Activated CD8-positive, alpha-beta memory T cell treated with anti-CD3 and anti-CD28 coated beads for 1 hour (primary cell): ENCODE measurements at places on chromosomes 3 and 15.

GRCh38 chr15:99386391-99386790 is 135.1 kb downstream of the LRRC28 start:
- no peak for DNase-seq

DNA sequence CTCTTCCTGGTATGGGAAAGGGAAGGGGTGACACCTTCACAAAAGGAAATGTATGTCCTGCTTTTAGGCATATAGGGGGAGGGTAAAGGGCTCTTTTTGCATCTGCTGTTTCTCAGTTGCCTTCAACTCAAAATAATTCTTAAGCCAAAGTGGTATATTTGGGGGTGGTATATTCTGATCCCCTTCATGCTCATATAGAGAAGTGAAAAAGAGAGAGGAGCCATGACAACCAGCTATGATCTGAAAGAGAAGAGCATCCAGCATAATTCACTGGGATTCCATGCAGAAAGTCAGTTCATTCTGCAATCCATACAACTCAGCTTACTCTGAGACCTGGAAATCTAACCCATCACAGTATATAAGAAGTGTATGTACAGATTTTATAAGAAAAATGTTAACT is 22.3 kb downstream of the DENND6A start:
- no peak for DNase-seq

DNA sequence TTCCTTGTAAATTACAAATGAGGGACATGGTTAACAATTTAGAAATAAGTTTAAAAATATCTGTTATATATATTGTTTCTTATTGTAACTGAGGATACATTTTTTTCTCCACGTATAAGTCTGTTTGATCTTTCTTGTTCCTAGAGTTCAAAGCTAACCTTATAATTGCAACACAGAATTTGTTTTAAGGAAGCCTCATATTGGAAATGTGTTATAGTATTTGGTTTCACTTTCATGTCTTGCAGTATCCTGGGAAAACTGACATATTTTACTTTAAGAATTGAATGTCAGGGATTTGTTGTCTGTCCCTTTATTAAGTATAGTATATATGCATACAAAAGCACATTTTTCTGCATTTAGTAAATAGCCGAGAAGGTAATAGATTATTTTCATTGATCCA is 23.5 kb upstream of the NIT2 start:
- no peak for DNase-seq

DNA sequence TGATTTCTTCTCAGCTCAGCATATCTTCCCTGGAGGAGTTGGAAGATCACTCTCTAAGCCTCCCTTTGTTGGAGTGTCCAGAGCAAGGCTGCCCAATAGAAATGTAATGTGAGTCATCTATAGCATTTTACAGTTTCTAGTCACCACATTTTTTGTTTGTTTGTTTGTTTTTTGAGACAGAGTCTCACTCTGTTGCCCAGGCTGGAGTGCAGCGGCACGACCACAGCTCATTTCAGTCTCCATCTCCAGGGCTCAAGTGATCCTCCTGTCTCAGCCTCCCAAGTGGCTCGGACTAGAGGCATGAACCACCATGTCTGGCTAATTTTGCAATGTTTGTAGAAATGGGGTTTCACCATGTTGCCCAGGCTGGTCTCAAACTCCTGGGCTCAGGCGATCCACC is 21.3 kb downstream of the KLHL6 start:
- no peak for DNase-seq

- DNase-seq = no peak
Observed at GRCh38 chr3:147392625-147392946, 13.8 kb downstream of the ZIC4 start.

DNA sequence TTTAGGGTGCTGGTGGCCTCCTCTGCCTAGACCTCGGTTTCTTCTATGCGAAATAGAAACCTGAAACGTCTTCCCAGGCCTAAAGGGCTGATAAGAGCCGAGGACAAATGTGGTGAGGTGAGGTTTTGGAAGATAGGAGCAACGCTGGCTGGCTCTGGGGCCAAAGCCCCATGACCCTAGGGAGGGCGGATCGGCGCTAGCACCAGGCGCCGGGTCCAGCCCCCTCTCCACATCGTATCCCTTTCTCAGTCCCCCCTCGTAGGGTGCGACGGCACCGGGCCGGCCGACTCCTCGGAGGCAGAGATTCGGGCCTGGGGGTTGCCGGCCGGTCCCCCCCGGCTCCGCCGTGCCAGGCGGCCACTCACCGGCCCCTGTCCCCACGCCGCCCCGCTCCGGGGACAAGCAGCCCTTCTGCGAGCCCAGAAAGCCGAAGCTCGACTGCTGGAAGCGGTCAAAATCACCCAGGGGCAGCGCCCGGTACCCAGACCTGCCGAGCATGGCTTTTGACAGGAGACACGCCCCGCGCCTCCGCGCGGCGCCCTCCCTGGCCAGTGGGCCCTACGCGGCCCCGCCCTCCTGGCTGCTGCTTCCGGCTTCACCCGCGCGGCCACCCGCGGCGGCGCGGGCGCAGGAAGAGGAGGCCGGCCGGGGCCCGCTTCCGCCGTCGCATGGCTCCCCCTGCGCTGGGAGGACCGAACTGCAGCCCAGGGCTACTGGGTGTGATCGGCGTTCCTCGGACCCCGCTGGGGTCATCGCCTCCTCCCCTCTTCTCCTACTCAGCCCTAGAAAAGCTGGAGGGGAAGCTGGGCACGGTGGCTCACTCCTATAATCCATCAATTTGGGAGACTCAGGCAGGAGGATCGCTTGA is at the start of gene STOML1:
STOML1 (minus strand) TSS at position 570 of the 868 bp plus-strand sequence; CDS start at position 498, 72 bp downstream.
- DNase-seq = peak; percentile 67

DNA sequence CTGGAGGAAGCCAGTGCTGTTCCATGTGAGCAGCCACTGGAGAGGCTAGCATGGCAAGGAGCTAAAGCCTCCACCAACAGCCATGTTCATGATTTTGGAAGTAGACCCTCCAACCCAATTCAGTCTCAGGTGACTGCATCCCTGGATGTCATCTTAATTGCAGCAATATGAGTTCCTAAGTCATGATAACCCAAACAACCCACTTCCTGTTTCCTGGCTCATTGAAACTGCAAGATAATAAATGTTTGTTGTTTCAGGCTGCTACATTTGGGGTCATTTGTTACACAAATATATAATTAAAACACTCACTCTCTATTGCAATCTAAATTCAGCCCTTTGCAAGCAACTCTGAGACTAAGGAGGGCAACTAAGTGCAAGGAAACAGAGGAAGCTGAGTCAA is 62.4 kb upstream of the SLC24A5 start:
- DNase-seq = no peak

DNA sequence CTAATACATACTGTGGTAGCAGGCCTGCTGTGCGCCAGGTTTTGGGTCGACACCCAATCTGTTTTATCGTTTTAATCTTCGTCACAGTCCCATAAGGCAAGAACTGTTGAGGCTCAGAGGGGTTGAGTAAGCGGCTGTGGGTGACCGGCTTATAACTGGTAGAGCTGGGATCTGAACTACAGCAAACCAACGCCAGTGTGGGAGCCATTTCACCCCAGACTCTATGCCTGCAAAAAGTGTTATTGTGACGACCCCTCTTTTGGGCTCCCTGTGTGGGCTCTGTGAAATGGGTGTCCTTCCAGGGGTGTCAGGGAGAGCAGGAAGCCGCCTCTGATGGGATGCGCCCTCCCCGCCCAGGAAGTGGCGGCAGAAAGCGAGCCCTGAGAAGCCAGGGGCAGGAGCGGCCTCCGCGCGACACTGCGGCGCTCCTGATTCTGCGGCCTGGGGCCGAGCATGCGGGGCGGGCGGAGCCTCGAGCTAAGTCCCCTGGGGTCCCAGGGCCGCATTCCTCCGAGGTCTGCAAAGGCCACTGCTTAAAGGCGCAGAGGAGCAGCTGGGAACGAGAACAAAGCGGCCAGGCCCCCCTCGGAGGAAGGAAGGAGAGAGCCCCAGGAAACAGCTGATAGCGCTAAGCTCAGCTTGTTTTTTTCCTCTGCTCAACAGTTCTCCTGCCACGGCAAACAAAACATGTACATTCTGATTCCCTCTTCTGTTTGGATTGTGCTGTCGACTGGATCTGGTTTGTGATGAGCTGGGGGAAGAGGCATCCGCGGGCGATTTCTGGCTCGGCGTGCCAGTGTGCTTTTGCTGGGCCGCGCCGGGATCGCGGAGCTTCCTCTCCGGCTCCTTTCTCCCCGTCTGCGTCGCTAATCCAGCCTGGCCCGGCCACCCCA is 33.9 kb downstream of the GRK7 start:
- peak; percentile 13 for DNase-seq

DNA sequence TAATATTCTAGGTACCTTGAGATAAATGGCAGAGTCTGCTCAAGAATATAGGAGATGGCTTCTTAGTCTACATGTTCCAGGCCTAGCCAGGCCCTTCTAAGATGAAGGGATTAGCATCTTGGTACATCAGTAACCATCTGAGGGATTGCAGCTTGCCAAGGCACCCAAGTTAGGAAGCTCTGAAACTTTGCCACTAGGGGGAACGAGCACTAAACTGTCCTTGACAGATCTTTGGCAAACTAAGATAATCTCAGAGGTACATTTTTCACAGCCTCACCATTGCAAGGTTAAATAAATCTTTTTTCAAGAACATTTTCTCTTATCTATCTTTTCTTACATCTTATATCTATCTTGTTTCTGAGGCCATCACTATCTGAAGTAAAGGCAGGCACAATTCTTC is 351.2 kb downstream of the RAP2B start:
- no peak for DNase-seq

DNA sequence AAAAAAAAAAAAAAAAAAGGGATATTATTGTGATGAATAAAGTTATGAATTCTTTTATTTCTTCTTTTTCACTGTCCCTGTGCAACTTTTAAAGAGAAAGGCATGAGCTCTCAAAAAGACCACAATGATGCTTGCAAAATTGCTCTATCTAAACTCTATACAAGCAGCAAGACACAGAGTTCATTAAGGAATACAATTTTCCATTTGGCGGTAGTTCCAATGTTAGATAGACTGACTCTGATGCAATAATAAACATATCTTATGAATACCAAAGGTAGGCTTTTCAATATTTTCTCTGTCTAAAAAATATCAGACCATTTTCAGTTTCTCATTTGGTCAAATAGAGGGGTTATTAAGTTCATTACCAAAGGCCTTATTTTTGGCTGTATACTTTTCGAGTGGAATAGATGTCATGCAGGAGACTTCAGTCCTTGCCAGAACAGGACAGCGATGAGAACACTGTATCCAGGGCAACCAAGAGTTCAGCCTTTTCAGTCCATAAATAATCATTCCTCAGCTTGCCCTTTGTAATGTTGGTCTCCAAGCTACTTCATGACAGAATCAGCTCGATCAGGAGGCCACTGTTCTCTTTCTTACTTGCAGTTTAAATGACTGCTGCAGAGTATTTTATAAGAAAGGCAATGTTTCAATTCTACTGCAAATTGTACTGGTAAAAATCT is 162.9 kb upstream of the FAM3D start:
- no peak for DNase-seq
